Stimulated activated CD4-positive, alpha-beta T cell treated with anti-CD3 and anti-CD28 coated beads, TNF-alpha, amount 100 ng/mL, for 4 hours (primary cell): ENCODE measurements at places on chromosomes 1 and 21.

DNA sequence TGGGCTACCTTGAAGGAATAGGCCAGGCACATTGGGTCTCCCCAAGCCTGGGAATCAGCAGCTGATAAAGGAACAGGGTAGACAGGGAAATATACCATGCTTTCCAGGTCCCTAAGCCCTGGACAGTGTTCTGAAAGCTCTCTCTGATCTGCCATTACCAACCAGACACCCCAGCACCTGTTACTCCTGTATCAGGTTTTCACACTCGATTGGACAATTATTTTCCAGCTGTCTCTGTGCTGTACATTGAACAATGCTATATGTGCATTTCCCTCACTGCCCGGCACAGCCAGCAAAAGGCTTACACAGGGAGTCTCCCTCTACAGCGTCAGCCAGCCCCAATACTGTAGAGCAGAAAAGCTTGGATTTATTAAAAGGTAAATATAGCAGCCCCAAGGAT lies 4.7 kb downstream of the CFAP45 start:
- no peak for DNase-seq

GRCh38 chr1:13804240-13804633 lies 104.2 kb downstream of the PRDM2 start:
- DNase-seq: no peak

GRCh38 chr1:224700918-224701531 lies 84.9 kb downstream of the CNIH3 start:
- no peak for DNase-seq

GRCh38 chr1:214259353-214259977 lies 21.5 kb upstream of the SMYD2 start:
- DNase-seq: no peak

DNA sequence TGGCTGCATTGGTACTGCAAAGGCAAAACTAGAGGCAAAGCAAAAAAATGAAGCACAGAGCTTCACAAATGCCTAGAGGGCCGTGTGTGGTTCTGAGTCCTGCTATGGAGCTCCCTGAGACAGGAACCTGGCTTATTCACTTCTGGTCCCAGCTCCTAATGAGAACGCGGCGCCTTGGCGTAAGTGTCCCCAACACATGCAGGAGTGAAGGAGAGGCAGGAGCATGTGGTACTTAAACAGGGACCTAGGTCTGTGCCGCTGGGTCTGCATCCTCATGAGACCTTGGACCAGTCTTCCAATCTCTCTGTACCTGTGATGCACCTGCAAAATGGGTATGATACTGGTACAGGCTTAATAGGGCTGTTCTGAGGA lies 14.4 kb upstream of the SLC2A7 start:
- no peak for DNase-seq

DNA sequence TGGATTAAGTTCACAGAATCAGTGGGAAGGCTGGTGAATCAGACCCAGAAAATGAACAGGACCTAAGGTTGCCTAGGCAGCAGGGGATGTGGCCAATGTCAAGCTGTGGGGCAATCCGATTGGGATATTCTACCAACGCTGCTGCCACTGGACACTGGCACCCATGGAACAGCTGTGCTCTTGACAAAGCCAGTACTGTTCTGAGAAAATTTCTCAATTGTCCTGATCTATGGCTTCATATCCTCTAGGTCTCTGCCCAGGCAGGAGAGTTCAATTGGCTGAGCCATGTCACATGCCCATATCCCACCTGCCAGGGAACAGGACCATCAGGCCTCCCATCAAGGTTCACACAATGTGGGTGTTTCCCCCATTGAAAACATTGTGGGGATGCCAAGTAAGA lies 6.2 kb downstream of the TACSTD2 start:
- DNase-seq: no peak

DNA sequence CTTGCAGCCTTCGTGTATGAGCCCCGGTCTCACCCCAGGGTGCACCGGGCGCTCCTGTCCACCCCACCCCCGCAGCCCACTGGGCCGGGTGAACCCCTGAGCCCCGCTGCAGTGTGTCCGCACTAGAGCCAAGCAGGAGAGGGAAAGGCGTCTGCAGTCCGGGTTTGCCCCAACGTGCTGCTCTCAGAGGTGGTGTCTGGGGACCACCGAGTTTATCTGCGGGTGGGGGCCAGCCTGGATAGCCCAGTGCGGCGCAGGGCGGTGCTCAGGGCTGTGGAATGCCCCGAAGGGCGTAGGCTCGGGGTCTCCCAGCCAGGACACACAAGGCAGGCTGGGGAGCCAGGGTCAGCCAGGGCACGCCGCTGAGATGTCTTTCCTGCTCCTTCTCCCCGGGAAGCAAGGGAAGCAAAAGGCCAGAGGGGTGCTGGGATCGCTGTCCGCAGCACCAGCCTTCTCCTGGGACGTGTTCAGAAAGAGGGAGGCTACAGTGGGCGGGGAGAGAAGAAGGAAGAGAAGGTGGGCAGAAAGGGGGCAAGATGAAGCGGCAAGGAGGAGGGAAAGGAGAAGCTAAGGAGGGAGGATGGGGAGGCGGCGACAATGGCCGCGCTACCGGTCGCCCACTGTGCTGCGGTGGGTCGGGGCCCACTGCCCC lies 56.6 kb downstream of the MAB21L3 start:
- DNase-seq: no peak

- no peak for DNase-seq
Observed at GRCh38 chr1:34362949-34363348, 186.2 kb downstream of the C1orf94 start.

DNA sequence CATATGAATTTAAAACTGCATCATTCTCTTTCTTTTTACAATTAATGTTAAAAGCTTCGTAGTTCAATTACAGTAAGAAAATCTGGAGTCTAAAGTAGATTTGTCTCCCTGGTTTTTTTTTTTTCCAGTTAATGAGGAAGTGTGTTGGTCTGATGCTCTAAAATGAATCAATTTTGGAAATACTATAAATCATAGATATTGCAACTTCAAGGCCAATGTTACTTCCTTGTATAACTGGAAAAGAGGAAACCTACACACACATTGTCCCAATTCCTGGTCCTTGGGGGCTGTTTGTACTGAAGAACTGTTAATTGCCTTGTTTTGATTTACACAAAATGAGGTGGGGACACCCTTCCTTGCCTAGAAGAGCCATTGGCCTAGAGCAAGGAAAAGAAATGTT lies 107.2 kb downstream of the RGS2 start:
- no peak for DNase-seq

DNA sequence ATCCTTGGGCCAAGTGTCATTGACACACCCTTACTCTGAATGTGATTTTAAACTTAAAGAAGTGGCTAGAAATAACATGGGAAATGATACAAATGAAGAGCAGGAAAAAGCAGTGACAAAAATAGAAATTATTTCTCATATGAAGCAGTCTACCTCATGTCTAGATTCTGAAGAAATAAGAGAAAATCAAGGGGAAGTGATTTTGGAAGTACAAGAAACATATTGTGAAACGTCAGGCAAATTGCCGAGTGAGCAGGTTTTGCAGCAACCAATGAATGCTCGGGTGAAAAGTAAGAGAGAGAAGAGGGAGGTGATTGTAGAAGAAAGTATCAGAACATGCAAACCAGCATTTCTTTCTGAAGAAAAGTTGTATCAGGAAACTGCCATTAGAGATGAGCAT lies 130.7 kb downstream of the MACF1 start:
- DNase-seq: no peak

GRCh38 chr1:212650228-212650627 lies 41.7 kb downstream of the ATF3 start:
- DNase-seq: no peak

- DNase-seq: no peak
Observed at GRCh38 chr1:91806181-91806768, 79.7 kb downstream of the TGFBR3 start.

GRCh38 chr21:15539376-15539775 lies 190.4 kb upstream of the USP25 start:
- DNase-seq: no peak

DNA sequence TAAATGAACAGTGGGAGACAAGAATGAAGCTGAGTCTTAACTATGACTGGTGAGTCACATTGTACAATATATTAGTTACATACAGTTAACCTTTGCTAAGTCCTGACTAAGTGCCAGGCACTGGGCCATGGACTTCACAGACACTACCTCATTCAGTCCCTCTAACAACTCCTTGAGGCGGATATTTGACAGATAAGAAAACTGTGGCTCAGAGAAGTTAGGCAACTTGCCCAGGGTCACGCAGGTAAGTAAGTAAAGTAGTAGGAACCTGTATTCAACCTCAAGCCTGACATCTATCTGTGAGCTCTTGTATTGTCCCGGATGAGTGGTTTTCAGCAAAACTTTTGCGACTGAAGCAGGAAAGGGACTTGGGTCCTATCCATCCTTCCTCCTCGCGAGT lies 62.1 kb downstream of the GNG12 start:
- no peak for DNase-seq

- no peak for DNase-seq
Observed at GRCh38 chr1:62280150-62280549, 39.1 kb downstream of the KANK4 start.

- no peak for DNase-seq
Observed at GRCh38 chr1:243268751-243269460, 13.1 kb downstream of the SDCCAG8 start.

DNA sequence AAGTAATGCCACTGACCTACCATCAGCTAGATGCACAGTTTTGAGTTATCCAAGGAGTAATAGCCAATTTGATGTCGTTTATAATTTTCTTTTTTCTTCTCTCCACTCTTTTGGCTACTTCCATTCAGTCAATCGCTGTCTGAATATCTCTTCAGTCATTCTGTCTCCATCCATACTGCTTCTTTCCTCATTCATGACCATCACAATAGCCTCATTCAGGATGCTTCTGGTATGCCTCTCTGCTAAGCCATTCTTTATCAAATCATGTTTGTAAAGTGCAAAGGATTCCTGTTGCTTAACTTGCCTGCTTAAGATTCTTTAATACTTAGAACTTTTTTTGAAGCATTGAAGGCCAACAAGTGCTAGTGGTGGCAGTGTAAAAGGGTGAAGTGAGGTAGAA lies 20.2 kb downstream of the TYW3 start:
- no peak for DNase-seq

- DNase-seq: no peak
Observed at GRCh38 chr21:14533499-14534428, 12.4 kb downstream of the SAMSN1 start.

- no peak for DNase-seq
Observed at GRCh38 chr1:4062992-4063391, 162.9 kb upstream of the C1orf174 start.

DNA sequence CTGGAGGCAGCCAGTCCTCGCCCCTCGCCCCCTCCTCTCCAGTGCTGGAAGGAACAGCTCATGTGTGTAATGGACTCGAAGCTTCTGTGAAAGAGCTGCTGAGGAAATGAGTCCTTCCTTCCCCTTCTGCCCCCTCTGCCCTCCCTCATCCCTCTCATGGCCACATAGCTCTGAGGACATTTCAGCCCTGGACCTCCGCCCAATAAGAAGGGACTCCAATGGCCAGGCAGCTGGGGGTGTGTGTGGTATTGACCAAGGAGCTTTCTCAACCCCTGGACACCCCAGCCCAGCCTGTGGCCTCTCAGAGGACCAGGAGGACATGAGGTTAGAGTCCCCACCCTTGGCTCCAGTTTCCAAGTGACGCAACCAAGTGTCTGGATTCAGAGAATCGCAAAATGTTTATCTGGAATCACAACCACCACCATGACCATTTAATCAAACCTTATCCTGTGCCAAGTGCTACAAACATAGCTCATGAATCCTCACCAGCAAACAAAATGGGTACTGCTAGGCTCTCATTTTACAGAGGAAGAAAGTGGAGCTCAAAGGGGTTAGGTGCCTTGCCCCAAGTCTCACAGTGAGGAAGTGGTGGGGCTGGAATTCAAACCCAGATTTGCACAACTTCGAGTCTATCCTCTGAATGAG lies 47.8 kb upstream of the ECE1 start:
- no peak for DNase-seq
